NCI-H2171 (cell line): ENCODE measurements at places on chromosomes 11 and 22.

- DNase-seq, result no peak
Observed at GRCh38 chr11:128285321-128285720, 302.0 kb downstream of the ETS1 start.

GRCh38 chr11:12409621-12410005, 32.2 kb downstream of the PARVA start:
- no peak for DNase-seq

DNA sequence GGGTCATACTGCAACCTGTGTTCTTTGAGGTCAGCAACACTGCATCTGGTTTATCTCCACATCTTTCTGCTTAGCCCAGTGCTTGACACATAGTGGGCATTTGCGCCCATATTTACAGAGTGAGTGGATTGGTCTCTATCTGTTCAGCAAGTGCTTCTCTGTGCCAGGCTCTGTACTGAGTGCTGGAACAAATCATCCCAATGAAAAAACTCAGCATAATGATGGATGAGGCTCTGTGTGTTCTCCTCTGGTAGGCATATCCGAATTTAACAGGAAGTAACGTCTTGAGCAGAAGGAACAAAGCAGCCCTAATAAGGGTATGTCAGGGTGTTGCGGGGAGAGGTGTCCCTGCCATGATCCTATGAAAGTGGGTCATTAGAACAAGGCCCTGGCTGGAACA, 46.0 kb downstream of the MCM5 start:
- no peak for DNase-seq

DNA sequence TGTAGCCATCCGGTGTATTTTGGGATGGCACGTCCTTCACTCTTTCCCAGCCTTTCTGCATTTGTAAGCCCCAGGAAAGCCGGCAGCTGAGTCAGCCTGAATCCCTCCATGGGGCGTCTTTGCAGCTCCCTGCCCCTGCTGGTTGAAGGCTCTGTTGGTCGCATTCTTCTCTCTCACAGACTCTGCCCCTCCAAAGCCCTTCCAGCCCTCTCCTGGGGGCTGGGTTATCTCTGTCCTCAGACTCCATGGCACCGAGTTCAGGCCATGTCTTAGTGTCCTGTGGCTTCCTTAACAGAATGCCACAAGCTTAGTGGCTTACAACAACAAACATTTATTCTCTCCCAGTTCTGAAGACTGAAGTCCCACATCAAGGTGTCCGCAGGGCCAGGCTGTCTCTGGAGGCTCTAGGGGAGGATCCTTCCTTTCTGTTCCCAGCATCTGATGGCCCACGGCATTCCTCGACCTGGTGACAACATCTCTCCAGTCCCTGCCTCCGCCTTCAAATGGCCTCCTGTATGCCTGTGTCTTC, 62.2 kb downstream of the BCR start:
- no peak for DNase-seq

DNA sequence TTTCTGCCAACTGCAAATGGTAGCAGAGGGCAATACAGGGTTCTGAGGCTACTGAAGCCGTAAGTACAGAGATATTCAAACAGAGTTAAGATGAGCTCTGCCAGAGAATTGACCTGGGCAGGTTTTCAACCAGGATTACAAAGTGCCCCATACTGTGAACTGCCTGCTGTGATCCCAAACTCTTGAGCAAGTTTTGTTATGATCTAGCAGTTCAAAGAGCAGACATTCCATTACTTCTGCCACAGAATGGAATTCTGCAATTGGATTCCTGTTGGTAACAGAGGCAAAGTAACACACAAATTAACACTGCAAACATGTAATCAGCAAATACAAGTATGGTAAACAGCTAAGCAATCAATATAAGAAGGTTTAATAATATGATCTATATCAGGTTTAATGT, 31.2 kb downstream of the ALG9 start:
- no peak for DNase-seq

GRCh38 chr22:39935116-39935515, 25.1 kb upstream of the TMA7B start:
- DNase-seq, result no peak

GRCh38 chr22:29937940-29938693, 55.1 kb downstream of the MTMR3 start:
- no peak for DNase-seq

- DNase-seq, result no peak
Observed at GRCh38 chr11:82837650-82838049, 62.6 kb downstream of the PRCP start.

- DNase-seq, result no peak
Observed at GRCh38 chr11:58907780-58908179, 31.5 kb upstream of the GLYATL1 start.

- DNase-seq, result no peak
Observed at GRCh38 chr11:17613428-17613962, 66.4 kb downstream of the OTOG start.

DNA sequence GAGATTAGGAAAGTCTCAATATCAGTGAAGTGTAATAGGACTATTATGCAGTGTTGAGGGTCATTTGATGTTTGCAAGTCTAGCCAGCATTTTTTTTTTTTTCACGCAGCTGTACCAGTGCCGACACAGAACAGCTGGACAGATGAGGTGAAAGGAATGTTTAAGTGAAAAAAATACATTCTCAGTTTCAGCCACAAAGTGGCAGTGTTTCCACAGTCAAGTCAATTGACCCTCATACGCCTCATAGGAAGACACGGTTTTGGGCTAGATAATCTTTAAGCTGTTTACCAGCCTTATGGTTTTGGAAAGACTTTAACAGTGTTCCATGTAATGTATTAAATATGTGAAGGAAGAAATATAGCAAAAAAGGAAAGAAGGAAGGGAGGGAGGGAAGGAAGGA, 349.9 kb upstream of the ANO3 start:
- peak; percentile 37 for DNase-seq

- peak; percentile 70 for DNase-seq
Observed at GRCh38 chr11:18526521-18527296, at the start of gene TSG101. TSG101 (minus strand) TSS chr11:18526942; CDS start chr11:18526816, 126 bp downstream.

- DNase-seq, result no peak
Observed at GRCh38 chr11:45662665-45663485, 2.5 kb downstream of the CHST1 start.

DNA sequence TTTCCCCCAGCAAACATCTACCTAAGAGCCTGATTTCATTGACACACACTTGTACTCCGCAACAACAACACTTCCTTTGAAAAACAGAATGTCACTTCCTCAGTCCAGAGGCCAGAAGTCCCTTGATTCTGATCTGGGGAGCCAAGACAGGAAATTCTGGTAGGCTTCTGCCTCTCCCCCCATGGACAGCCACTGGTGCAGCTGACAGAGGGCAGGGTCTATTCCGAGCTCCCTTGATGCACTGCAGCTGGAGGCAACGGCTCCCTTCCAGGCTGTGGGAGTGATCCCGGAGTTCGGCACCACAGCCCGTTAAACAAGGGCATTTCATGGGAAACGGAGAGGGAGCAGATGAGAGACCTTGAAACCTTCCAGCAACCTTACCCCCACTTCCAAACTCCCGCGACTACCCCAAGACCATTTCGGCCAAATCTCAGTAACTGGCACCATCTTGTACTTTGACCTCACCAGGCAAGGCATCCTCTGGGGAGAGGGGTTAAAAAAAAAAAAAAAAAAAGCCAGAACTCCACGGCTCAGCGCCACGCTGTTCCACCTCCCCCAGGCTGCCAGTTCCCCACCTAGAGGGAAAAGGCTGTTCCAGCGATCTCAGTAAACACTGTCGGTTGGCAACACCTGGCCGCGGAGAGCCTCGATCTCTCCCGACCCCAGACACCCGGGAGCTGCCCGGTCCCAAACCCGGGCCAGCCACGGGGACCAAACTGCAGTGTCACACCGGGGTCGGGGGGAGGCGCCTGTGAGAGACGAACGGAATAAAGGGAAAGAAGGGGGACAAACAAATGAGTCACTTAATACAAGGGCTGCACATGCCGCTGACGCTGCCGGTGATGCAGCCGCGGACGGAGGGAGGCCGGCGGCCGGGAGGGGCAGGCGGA, 1.1 kb downstream of the GAB2 start:
- peak; percentile 75 for DNase-seq
